ENCODE measurements at places on chromosomes 6 and 20.
A peak's percentile ranks its signal among the peaks of the same experiment; 100 is the strongest.

DNA sequence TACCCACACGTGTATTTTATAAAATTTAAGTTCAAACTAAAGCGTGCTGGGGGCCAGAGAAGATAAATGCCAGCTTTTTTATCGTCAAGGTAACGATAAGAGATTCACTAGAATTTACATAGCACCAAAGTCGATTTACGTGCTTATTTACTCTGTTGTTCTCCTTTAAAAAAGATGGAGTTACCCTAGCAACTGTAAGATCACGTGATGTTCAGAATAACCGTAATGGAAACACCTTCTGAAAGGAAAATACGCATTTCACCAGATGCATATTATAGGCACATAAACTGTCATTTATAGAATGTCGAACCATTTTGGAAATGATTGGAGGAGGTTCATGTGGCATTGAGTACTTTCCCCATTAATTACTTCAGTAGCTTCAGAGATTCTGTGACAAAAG is 207.6 kb downstream of the TSHZ2 start:
- DNase-seq: no peak

- no peak for DNase-seq
These were observed 4.5 kb downstream of the DLL1 start for GRCh38 chr6:170286246-170286933.

- DNase-seq: no peak
These were observed 130.1 kb upstream of the TMEM170B start for GRCh38 chr6:11407414-11407813.

DNA sequence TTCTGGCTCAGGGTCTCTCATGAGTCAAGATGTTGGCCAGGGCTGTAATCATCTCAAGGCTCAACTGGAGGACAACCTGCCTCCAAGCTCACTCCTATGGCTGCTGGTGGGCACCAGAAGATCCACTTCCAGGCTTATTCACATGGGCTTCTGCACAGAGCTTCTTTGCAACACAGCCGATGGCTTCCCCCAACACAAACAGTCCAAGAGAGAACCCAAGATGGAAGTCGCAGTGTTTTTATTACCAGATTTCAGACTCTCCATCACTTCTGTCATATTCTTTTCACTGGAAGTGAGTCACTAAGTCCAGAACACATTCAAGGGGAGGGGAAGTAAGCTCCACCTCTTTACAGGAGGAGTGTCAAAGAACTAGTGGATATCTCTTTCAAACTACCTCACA is 75.5 kb downstream of the CD164 start:
- no peak for DNase-seq

GRCh38 chr6:90471263-90471662 is 115.6 kb downstream of the MAP3K7 start:
- no peak for DNase-seq

DNA sequence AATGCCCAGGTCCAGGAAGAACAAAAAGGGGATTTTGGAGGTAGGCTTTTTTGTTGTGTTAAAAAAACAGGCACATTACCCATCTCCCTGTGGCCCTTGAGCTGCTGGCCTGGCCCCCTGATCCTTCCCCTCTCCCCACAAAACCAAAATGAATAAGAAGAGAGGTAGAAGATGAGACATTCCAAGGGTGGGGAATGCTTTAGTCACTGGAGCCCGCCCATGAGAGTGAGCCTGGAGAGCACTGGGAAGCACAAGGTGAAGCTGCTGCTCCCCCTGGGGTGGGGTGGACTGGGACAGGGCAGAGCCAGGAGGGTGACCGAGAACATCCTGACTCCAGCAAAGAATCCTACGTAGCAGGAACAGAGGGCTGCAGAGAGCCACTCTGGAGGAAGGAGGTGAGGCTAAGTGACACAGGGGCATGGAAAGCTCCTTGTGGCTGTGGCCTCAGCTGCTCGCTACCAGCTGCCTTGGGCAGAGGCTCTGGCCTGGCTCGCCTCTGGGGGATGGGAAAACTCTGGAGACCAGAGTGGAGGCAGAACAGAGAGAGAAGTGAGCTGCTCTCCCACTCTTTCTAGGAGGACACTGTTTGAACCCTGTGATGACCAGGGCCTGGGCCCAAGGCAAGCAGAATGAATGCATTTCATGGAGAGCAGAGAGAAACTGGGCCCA is 48.3 kb downstream of the AKAP7 start:
- no peak for DNase-seq

- no peak for DNase-seq
These were observed 91.5 kb upstream of the BEND6 start for GRCh38 chr6:56863366-56863765.

DNA sequence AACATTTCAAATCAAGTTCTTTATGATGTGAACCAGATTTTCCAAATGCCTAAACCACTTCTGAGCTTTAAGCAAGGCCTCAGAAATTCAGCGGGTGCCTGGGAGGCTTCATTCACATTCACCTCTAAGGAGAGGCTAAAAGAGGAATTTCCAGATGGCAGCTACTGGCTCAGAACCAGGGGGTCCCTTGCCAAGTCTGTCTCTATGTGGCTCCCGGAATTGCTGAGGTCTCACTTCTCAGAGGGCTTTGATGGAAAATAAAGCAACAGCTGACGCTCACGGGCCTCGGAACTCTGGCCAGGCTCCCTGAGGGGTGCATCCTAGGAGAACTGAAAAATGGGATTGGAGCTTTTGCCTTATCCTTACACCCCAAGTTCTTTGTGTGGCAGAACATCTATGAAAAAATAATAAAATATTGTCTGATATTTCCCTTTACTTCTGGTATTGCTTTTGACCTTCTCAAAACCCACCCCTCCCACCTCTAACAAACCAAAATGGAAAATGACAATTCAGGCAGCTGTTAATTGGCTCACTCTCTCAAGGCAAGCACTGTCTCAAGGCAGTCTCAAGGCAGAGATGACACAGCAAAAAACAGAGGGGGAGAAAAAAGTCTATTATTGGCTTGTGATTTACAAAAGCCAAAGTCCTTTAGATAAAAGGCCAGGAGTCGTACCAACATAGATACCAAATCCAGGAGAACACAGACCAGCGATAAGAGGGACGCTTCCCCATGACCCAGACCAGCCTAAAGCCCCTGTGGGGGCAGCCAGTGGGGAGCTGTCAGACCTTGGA is 21.8 kb upstream of the LRRN4 start:
- peak; percentile 54 for DNase-seq

DNA sequence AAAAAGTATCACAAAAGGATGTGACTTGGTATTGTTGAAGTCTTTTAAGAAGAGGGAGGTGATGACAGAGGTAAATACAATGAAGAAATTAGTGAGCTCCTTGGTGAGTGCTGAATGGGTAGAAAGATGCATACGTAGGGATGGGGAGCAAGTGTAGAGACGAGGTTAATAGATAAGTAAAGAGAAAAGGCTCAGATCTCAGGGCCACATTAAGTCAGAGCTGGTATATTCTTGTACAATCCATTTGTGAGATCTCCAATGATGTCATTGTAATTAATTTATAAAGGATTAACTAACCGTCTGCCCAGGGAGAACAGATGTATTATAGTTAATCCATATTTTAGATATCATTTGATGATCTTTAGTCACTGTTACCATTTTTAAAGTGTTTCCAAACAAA is 43.4 kb downstream of the SMPDL3A start:
- no peak for DNase-seq

DNA sequence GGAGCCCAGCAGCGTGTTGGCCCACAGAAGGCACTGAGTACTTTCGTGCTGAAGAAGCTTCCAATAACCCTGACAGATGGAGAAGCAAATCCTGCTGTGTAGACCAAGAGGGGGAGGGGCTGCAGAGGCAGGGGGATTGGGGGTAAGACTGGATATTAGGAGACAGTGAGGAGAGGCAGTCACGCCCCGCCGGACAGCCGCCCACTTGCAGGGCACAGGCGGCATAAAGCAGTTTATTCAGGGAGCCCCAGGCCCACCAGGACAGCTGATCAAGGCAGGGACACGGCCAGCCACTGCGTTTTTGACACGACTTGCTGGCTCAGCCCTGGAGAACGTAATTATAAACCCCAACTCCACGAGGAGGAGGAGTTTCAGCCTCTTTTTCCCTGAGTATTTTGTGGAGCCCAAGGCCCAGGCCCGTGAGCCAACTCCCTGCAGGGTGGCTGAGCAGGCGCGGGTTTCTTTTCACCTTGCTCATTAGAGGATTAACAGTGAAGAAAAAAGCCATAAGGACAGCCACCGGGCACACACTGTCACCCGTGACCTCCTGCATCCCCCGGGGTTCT is 177.9 kb downstream of the TFAP2C start:
- no peak for DNase-seq

GRCh38 chr6:71049198-71049770 is 92.4 kb upstream of the B3GAT2 start:
- DNase-seq: no peak

DNA sequence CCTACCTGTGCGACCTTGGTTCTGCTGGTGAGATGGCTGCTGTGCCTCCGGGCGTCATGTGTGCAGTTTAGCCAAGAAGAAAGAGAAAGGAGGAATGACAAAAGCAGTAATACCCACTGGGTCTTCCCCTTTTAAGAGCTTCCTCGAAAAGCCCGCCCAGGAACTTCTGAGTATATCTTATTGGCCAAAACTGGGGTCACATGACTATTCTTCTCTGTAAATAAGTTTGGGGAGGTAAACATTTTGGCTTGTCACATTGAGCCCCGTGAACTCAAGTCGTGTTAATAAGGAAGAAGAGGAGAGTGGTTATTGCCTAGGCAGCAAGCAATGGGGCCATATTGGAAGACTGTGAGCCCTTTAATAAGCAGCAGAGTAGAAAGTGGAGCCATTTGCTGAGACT is 130.4 kb upstream of the ECI2 start:
- DNase-seq: no peak

- peak; percentile 81 for DNase-seq
These were observed 61.9 kb upstream of the TAGAP start for GRCh38 chr6:159106627-159107241.

DNA sequence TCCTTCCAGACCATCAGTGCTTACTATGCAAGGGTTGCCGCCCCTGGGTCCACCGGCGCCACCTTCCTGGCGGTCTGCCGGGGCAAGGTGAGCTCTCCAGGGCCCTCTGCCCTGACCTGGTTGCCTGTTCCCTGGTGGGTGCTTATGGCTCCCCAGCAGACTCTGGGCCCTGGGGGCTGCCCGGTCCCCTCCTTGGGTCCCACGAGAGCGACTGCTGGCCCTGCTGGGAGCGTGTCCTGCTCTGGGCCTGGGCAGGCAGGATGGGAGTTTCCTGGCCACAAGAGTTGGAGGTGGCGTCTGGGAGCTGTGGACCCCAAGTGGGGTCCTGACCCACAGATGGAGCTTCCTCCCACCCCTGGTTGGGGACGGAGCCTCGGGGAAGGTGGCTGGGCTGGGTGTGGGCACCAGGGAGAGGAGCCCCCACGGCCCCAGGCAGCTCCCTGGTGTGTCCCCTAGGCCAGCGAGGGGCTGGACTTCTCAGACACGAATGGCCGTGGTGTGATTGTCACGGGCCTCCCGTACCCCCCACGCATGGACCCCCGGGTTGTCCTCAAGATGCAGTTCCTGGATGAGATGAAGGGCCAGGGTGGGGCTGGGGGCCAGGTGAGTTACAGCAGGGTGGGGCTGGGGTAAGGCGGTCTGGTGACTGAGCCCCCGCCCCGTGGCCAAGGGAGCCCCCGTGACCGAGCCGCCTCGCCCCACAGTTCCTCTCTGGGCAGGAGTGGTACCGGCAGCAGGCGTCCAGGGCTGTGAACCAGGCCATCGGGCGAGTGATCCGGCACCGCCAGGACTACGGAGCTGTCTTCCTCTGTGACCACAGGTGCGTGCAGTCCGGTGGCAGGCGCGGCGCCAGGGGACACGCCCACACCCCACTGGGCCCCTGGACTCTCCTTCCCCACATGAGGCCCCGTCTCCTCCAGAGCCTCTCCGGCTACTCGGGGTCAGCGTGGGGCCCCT is 7.1 kb upstream of the TNFRSF6B start:
- no peak for DNase-seq

DNA sequence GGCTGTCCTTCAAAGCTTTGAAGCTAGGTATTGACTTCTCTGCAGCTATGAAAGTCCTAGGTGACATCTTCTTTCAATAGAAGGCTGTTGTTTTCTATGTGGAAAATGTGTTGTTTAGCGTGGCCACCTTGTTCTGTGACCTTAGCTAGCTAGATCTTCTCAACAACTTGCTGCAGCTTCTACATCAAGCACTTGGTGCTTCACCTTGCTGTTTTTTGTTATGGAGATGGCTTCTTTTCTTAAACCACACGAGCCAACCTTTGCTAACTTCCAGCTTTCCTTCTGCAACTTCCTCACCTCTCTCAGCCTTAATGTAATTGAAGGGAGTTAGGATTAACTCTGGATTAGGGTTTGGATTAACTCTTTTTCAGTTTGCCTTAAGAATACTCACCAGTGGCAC is 128.6 kb upstream of the MMS22L start:
- DNase-seq: no peak

- DNase-seq: peak; percentile 87
These were observed 17.9 kb upstream of the PRDM13 start for GRCh38 chr6:99588618-99589289.

- DNase-seq: no peak
These were observed 1.5 kb downstream of the BAK1 start for GRCh38 chr6:33578588-33579011.

GRCh38 chr20:34468951-34469350 is 47.3 kb upstream of the DYNLRB1 start:
- no peak for DNase-seq

GRCh38 chr6:142903812-142904211 is 41.2 kb downstream of the HIVEP2 start:
- DNase-seq: no peak

DNA sequence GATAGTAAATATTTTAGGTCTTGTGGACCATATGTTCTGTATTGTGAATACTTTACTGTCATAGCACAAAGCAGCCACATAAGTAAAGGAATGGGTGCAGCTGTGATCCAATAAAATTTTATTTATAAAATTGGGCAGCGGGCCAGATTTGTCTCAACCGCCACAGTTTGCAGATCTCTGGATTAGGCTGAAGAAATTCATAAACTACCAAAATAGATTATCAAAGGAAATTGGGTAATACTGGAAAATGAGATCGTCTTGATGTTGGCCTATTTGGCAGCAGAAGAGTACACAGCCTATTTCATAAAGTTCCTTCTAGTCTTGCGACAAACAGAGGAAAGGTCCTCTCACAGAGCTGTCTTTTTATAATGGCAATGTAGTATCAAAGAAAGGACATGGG is 69.8 kb downstream of the DZANK1 start:
- DNase-seq: no peak

DNA sequence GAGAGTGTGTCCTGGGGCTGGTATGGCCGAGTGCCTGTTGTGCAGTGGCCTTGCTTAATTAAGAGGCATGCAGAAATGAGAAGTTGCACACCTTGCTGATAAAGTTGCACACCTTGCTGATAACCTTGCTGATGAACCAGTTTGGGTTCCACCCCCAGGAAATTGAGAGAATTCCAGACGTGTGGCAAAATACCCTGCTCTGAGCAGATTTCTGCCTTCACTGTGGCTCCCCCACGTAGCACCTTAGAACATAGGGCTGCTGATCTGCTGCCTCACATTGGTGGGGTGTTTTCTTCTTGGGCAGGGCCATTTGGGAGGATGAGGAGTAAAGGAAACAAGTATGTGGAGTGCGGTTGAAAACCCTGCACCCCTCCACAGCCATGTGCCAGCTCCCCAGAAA is 22.5 kb upstream of the ADRM1 start:
- no peak for DNase-seq
